T-helper 22 cell (primary cell): ENCODE measurements at places on chromosomes 2 and 18.
A peak's percentile ranks its signal among the peaks of the same experiment; 100 is the strongest.

DNA sequence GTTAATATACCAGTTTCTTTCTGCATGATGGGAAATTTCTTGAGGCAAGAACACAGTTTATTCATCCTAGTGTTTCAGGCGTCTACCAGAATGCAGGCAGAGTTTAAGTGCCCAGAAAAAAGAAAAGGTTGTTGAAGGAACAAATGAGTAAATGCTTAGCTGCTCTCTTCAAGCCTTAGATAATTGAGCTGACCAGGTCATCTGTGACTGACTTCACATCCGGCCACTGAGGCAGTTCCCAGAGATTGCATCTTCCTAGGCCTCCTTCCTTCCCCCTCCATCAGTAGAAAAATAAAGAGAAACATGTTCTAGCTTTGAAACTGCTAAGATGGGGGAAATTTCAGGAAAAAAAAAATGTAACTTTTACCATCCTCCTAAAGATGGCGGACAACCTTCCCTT lies 9.4 kb upstream of the TMEM163 start:
- no peak for DNase-seq

DNA sequence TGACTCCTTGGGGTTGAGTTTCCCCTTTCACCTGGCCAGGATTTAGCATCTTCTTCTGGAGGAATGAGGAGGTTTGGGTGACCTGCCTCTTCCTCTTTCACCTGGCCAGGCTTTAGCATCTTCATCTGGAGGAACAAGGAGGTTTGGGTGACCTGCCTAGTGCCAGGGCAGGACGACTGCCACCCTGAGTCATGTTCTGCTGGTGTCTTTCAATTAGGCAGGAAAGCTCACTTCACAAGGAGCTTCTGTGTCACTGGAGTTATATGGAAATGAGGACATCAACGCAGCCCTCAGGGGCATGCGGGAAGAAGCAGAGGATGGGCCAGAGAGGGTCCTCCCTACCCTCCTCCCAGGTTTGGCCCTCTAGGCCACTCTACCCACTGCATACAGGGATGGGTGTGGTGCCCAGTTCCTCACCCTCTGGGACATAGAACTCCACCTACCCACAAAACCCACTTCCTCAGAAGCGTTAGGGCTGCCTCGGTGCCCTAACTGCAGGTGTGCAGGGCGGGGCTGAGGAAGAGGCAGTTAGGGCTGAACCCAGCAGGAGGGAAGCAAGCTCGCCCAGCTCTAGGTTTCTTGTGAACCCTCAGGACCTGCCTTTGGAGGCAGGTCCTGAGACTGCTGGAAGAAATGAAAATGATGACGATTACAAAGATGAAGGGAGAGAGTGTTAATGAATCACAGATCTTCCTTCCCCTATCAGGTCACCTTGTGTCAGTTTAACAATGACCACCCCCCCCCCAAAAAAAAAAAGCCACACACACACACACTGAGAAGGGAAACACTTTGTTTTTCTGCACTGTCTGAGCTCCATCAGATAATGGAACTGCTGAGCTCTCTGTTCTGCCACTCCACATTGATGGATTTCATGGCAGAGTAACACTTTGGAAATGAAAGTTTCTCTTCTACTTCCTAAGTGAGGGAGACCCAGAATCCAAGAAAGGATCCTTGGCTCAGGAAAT lies 71.0 kb downstream of the ARL4C start:
- DNase-seq: peak; percentile 82

GRCh38 chr18:3652380-3653262 lies 202.6 kb downstream of the TGIF1 start:
- DNase-seq: no peak

- no peak for DNase-seq
These were observed 464.5 kb upstream of the MYT1L start for GRCh38 chr2:2795438-2796091.

GRCh38 chr2:70919672-70920366 lies 15.9 kb upstream of the ATP6V1B1 start:
- DNase-seq: no peak

GRCh38 chr2:146984014-146984413 lies 860.8 kb upstream of the ACVR2A start:
- DNase-seq: no peak

DNA sequence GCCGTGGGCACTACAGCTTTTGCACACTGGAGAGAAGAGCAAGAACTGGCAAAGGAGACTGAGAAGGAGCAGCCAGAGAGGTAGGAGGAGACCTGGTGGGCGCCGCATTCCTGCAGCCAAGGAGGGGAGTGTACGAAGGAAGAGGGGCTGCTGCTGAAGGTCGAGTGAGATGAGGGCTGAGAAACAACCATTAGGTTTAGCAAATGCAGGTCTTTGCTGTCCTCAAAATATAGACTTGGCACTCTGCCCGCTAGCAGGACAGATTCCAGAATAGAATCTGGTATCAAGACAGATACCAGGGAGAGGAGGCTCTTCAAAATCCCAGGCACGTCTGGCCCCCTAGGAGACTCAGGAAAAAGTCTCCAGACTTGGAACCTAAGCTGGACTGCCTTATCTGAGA lies 83.0 kb downstream of the TGOLN2 start:
- no peak for DNase-seq

DNA sequence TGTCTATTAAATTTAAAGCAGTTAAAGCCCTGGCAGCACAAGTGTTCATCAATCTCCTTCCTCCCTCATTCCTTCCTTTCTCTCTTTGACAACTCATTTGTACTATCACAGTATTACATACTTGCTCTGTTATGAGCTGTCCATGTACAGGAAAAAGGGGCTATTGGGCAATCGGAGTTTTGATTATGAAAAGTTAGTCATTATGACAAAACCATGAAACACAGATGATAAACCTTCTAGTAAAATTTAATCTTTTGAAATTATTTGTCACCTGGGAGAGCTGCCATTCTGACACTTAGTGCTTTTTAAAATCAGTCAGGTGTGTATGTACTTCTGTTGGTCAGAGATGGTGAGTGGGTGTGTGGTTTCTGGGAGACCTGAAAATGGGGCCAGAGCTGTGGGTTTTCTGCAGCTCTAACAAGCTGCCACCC lies 39.4 kb downstream of the MAP4K4 start:
- no peak for DNase-seq

- no peak for DNase-seq
These were observed 108.9 kb downstream of the TPO start for GRCh38 chr2:1521878-1522830.

GRCh38 chr2:191800874-191801273 lies 46.0 kb downstream of the CAVIN2 start:
- DNase-seq: no peak

- DNase-seq: no peak
These were observed 160.3 kb upstream of the COL3A1 start for GRCh38 chr2:188813857-188814256.
